ENCODE measurements at places on chromosomes 16 and 17. TPM values are rescaled to one million over a fixed set of nuclear protein-coding genes. Genes with fewer than 3 reads are reported as not detected.

- DNase-seq: no peak
Measured at GRCh38 chr16:73383195-73383987, 335.5 kb upstream of the ZFHX3 start.

DNA sequence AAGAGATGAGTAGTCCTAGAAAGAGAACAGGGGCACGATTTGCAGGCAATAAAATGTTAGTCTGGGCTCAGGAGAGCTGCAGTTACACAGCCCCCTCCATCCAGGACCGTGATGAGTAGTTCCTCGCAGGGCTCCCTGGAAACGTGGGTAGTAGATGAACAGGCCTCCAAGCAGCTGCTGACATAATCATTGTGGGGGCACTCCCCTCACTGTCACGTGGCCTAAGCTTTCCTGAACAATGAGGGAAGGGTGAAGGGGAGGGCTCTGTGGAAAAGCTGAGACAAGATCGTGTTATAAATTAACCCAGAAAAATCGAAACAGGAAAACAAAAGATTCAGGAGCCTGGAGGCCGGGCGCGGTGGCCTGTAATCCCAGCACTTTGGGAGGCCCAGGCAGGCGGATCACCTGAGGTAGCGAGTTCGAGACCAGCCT, 1.3 kb upstream of the PER1 start:
- no peak for DNase-seq

GRCh38 chr16:84562174-84562815, 55.6 kb downstream of the COTL1 start:
- no peak for DNase-seq

GRCh38 chr17:53659181-53659580, 163.5 kb upstream of the KIF2B start:
- no peak for DNase-seq

DNA sequence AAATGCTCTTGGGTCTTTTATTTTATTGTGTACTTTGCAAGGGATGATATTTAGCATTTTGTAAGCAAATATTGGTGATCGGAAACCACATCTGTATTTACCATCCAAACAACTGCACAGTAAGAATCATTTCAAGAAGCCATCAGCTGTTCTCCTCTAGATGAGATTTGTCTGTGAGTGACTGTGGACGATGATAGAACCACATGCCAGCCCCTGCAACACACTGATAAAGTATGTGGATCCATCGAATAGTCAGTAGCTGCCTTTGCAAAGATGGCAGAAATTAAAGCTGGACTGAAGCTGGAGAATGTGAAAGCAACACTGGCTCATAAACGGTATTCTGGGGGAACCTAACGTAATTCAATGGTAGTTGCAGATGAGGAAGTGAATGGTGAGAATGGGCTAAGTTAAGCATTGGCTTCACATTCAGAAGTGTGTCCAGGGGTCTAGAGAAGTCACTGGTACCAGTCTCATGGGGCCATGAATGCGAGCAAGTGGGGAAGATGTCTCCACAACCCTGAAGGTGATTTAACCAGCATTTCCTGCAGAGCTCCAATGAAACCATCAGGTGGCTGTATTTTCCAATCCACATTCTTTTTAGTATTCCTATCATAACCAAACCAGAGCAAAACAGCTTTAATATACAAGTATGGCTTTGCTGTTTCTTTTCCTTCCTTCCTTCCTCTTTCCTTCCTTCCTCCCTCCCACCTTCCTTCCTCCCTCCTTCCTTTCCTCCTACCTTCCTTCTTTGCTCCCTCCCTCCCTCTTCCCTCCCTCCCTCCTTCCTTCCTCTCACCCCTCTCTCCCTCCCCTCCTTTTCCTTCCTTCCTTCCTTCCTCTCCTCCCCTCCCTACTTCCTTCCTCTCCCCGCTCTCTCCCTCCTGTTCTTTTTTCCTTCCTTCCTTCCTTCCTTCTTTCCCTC, 169.4 kb downstream of the ABCA8 start:
- DNase-seq: no peak

DNA sequence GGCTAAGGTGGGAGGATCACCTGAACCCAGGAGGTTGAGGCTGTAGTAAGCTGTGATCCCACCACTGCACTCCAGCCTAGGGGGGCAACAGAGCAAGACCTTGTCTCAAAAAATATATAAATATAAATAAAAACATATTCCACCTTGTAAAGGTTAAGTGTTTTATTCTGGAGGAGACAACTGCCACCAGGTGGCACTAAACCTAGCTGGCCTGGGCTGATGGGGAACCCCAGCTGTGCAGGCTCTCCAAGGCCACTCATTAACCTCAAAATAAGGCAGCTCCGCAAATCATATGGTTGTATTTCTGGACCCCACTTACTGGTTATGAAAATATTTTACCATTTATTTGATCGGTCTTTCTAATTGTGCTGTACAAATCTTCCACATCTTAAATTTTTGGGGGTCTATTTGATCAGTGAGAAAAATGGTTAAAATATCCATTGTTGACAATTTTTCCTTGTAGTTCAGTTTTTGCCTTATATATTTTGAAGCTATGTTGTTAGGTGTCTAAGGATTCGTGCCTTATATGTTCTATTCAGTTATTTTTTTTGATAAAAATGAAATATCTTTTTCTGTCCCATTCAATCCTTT, 8.5 kb upstream of the ICAM2 start:
- DNase-seq: peak; percentile 64

DNA sequence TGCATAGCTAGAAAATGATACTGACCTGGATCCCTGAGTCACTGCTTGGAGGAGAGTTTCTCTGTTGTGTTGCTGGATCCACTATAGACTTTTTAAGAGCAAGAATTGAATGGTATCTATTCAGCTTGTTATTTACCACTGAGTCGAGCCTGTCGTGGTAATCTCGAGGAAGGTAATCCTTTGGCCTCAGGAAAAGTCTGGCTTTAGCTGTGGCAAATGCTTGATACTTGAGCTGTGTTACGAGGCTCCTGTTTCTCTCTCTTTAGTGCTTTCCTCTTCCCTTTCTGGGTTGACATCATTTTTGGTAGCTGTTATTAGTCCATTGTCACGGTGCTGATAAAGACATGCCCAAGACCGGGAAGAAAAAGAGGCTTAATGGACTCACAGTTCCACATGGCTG, 314.3 kb downstream of the SNX29 start:
- no peak for DNase-seq

DNA sequence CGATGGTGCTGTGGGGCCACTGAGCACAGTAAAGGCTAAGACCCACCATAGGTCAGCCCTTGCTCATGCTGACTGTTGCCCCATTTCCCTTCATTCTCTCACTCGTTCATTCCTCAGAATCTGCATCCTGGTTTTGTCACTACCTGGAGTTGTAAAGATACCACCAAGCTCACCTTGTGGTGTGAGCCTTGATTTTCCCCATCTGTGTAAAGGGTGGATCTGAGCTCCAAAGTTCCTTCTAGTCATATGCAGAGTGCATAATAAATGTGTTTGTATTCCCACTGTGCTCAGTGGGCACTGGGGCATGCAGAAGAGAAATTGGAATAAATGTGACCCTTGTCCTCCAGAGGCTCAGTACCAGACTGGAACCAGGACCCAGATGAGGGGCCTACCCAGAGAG, 35.2 kb upstream of the MEOX1 start:
- DNase-seq: no peak

DNA sequence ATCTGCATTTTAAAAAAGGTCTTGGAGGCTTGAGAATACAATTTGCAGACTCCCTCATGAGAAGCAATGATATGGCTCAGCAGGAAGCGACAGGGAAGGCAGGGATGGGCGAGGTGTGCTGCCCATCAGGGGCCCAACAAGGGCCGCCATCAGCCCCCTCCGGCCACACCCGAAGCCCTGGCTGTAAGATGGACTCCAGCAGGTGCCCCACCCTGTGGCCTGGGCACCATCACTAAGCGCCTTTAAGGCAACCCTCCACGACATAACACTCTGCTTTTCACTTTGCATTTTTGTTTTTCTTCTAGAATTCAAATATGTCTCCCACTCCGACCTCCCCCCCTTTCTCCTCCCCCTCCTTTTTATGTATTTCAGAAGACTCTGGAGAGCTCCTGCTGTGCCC, 52.2 kb upstream of the RCVRN start:
- no peak for DNase-seq

DNA sequence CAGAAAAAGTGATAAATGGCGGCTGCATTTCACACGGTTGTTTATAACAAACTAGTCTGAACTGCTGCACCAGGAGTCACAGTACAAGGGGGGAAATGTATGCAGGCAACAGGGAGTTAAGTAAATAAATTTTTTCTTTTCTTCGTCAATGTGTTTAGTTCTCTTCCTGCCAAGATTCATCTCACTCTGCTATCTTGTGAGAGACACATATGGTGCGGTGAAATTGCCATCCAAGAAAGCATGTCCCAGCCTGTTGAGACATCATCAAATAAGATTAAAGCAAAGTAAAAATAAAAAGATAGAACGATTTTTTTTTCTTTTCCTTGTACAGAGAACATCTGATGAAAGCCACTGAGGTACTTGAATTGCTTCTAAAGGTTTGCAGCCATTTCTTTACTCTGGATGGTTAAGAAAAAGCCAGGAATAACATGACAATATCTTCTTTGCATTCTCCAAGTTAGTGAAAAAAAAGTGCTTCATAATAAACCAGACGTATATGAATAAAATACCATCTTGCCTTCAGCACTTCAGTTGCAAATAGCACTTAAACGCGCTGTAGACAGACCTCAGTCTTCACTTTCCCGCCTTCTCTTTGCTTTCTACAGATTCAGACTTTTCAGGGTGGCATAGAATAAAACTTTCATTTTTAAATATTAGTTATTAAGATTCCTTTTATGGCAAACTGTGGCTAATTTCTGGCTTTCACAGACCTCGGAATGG, 506.2 kb upstream of the ZFHX3 start:
- DNase-seq: no peak

- no peak for DNase-seq
Measured at GRCh38 chr16:20740007-20740883, 1.4 kb downstream of the THUMPD1 start.

- DNase-seq: no peak
Measured at GRCh38 chr16:57361404-57361803, 2.8 kb downstream of the CCL22 start.

RTN4RL1 gene
- not detected for total RNA-seq

PRSS36 gene
- 1.3 TPM for total RNA-seq

CBFA2T3 gene
- total RNA-seq: 2.7 TPM

CBLN1 gene
- 6.3 TPM for total RNA-seq

TMEM238L gene
- total RNA-seq: not detected

CTRB1 gene
- total RNA-seq: not detected

CRYM gene
- total RNA-seq: 12.9 TPM
